ENCODE measurements at places on chromosomes 2 and 18. TPM values are rescaled to one million over a fixed set of nuclear protein-coding genes. Genes with fewer than 3 reads are reported as not detected.

The SP140L gene
- 0.37 TPM for total RNA-seq

The SCN3A gene
- total RNA-seq: 0.04 TPM

- DNase-seq: no peak
- no peaks in the 10 kb centered on the region for H3K4me1 ChIP-seq
- no peak overlapping the region for H3K4me3 ChIP-seq
- no peaks in the 10 kb centered on the region for H3K27me3 ChIP-seq
Measured at GRCh38 chr2:81644189-81644588, 1339.6 kb upstream of the LRRTM1 start.

GRCh38 chr2:141927536-141927935, 203.3 kb downstream of the LRP1B start:
- H3K4me1 ChIP-seq: no peaks in the 10 kb centered on the region
- H3K27me3 ChIP-seq: no peaks in the 10 kb centered on the region
- DNase-seq: no peak
- no peak overlapping the region for H3K4me3 ChIP-seq
- H3K27ac ChIP-seq: no peak overlapping the region

DNA sequence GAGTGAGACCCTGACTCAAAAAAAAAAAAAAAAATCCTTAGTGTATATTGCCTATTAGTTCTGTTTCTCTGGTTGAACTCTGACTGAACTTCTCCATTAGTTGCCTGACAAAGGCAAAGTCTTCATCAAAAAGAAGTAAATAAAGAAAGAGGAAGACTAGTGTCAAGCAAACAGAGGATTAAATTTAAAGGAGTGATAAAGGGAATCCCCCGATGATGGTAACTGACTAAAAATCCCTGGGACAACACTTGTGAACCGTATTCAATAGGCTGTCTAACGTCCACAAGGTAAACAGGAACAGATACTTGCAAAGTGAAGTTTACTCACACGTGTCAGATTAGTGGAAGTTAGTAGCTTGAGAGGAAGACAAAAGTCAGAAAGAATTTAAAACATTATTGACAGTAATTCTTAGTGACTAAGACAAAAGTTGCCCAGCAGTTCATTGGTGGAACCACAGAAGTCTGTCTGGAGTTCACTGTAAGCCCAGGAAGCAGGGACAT, 26.2 kb upstream of the SPOPL start:
- H3K27ac ChIP-seq: no peak overlapping the region
- H3K4me1 ChIP-seq: no peaks in the 10 kb centered on the region
- no peaks in the 10 kb centered on the region for H3K27me3 ChIP-seq
- no peak overlapping the region for H3K4me3 ChIP-seq
- no peak for DNase-seq

- H3K4me3 ChIP-seq: peak overlapping the region; percentile 83
- peaks cover 4% of the 10 kb centered on the region for H3K4me1 ChIP-seq
- DNase-seq: no peak
- H3K27me3 ChIP-seq: no peaks in the 10 kb centered on the region
- H3K27ac ChIP-seq: peak overlapping the region; percentile 91
Measured at GRCh38 chr2:197514754-197515153, 1.1 kb upstream of the MOB4 start.

DNA sequence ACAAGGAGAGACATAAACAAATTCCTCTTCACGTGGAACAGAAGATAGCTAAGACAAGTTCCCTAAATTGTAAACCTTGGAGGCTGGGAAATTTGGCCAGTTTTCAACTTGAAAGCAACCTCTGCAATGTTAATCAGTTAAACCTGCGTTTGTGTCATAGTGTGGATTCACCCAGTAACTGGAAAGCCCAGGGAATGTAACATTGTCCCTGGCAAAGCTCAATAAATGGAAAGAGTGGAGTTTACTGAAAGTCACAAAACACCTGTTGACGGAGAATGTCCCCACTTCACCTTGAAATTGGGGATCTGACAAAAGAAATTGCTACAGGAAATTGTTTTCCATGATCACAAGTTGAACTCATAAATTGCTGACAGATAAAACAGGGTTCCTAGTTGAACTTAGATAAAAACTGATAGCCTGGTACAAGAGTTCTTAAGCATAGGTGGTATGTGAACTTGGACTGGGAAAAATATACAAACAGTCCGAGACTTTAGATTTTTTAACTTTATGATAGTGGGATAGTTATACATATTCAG, 15.0 kb upstream of the ME2 start:
- no peaks in the 10 kb centered on the region for H3K36me3 ChIP-seq
- no peak for DNase-seq
- H3K27me3 ChIP-seq: no peaks in the 10 kb centered on the region
- H3K4me3 ChIP-seq: no peak overlapping the region
- no peak overlapping the region for H3K27ac ChIP-seq
- no peaks in the 10 kb centered on the region for H3K4me1 ChIP-seq

DNA sequence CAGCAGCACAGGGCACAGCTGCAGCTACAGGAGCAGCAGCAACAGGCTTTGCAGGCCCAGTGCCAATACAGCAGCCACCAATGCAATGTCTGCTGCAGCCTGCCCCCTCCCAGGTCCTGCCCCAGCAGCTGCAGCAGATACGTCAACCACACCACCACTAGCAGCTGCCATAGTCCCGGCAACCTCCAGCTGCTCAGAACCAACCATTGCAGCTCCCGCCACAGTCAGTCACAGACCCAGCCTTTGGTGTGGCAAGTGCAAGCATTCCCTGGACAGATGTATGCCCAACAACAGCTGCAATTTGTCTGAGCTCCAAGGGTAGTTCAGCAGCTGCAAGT, 53.3 kb upstream of the TUBA3E start:
- DNase-seq: no peak
- H3K36me3 ChIP-seq: no peaks in the 10 kb centered on the region
- H3K4me3 ChIP-seq: no peak overlapping the region
- peaks cover 85% of the 10 kb centered on the region for H3K27me3 ChIP-seq
- H3K4me1 ChIP-seq: no peaks in the 10 kb centered on the region
- H3K27ac ChIP-seq: no peak overlapping the region

All from A673 (cell line).